ENCODE measurements at places on chromosomes 5 and 9.

- no peak for DNase-seq
Measured at GRCh38 chr5:108629779-108630528, 117.7 kb upstream of the FER start.

GRCh38 chr5:83494087-83494620, 22.6 kb downstream of the VCAN start:
- DNase-seq, result no peak

- DNase-seq, result peak; percentile 43
Measured at GRCh38 chr5:15995341-15996052, 184.1 kb downstream of the MARCHF11 start.

DNA sequence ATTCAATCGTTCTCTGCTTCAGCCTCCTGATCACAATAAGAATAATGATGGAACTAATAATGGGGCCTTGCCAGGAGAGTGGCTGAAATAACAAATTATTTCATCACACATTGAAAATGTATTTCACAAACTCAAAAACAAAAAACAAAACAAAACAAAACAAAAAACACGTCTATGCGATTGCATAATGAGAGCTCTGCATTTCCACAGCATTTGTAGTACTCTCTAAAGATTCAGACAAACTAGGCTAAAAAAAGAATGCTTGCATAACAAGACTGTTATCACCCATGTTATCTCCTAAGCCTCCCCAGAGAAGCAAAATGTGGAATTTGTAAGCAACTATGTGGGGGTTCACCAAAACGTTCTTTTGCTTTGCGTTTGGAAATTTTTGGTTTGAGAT, 48.1 kb downstream of the PRELID2 start:
- DNase-seq, result no peak

DNA sequence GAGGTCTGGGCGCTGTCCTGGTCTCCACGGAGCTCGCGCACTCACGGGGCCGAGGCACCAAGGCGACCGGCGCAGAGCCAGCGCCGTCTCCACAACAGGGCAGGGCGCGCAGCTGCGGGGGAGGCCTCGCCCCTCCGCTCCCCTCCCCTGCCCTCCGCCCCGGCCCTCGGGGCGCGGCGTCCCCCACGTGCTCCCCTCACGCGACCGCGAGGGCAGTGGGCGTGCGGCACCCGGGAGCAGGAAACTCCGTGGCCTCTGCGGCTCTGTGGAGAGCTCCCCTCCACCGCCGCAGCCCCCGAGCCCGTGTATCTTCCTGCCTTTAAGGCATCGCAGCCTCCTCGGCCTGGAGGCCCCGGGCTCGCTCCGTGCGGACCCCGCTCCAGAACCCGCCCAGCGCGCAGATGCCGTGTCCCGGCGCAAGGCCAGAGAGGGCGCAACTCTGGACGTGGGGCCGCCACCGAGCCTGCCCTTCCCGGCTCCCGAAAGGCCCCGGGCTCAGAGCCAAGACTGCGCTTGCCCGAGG, 708 bp upstream of the TUBB4B start:
- DNase-seq, result peak; percentile 61

DNA sequence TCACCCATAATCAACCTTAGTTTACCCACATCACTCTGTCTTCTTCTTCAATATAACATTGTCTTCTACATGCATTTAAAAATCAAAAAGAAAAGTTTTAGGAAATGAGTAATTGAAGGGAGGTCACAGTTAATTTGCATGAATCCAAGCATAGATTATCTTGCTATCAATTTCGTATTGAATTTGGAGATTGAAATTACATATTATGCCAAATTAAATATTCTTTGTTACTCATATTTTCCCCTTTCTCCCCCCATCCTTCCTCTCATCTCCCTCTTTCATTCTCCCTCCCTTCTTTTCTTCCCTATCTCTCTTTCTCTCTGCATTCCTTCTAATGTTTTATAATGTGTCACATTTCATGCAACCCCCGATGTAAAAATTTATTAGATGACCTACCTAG, 303.3 kb downstream of the FBXL7 start:
- no peak for DNase-seq

DNA sequence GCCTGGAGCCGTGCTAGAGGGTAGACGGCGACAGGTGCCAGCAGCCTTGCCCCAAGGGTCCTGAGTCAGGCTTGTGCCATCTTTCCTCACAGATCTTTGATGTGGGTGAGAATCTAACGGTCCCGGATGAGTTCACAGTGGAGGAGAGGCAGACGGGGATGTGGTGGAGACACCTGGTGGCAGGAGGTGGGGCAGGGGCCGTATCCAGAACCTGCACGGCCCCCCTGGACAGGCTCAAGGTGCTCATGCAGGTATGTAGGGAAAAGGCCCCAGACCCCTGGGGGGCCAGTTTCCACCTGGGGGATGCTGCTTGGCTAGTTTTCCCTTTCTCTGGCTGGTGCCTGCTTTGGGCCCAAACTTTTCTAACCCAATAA, 24.0 kb downstream of the PTGES2 start:
- DNase-seq, result no peak

DNA sequence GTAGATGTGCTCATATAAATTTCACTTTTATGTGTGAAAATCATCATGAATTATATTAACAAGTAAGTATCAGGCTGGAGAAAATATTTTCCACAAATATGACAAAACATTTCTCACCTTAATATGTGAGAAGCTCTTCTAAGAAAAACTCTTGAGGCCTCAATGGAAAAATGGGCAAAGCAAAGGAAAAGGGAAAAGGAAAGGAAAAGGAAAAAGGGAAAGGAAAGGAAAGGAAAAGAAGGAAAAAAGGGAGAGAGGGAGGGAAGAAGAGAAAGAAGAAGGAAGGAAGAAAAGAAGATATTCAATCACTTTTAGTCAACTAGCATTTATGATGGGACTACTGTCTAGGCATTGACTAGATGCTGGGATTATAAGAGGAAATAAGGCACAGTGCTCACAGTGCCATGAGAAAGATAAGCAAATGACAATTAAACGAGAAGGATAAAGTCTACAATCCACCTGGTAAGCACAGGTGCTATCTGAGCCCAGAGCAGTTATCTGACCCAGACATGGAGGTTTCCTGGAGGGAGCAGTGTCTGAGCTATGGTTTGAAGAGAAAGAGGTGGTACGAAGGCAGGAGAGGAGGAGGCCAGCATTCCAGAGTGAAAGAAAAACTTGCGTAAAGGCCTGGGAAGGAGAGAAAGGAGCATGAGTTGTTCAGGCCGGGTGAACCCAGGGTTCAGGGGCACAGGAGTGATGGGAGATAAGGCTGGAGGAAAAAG, 18.3 kb upstream of the ACSL6 start:
- DNase-seq, result no peak

DNA sequence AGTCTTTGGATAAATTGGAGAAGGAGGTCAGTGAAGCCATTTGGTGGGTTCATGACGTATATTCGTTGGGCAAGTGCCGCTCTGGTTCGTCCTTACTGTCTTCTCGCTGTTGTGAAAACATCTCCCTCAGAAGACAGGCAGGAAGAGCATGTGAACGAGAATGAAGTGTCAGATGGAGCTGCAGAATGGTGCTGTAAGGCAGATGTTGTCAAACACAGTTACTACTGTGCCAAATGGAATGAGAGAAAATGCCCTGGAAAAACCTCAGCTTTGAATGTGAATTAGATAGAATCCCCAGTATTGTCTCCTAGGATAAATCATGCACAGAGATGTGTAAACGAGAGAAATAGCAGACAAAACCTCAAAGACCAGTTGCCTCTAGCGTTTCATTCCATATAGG, 121.5 kb downstream of the CAMK4 start:
- DNase-seq, result no peak

GRCh38 chr9:77663754-77664153, 15.6 kb upstream of the GNA14 start:
- DNase-seq, result no peak

DNA sequence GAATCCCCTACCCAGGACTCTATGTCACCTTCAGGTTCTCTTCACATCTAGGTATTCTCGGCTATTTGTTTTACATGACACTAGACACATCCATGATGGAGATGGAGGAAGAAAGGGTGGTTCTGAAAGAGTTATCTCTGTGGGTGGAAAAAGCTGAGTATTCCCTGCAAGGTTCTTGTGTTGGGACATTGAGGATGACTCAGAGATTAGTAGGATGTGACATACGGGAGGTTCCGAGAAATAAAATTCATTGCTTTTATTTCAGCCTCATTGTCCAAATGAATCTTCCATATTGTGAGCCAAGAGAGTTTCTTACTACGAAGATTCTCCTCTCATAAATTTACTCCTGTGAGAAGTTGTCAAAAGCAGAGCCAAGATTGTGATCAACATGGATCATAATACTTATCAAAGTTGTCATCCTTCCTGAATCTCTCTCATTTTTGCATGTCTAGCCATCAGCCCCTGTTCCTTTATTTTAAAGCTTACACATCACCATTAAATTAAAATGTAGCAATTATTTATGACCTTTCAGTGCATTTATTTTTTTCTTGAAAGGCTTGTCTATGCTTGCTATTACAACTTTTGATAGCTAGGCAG, 370.0 kb downstream of the PSAT1 start:
- peak; percentile 5 for DNase-seq

DNA sequence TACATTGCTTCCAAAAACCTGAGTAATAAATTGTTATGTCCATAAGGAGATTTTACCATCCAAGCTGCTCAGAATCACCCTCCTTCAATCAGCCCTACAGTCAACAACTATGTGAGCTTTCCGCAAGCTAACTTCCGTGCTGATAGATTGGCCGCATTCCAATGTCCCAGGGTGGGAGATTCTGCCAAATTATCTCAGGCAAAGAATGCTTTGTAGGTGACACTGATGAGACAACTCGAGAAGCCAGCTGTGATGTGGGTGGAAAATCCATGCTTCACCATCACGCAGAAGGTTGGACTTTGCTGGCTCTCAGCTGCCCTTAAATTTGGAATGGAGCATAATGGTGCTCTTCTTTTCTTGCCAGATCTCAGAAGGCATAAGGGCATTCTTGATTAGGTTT, 44.9 kb upstream of the HCN1 start:
- no peak for DNase-seq

- no peak for DNase-seq
Measured at GRCh38 chr5:16733331-16734006, 116.7 kb upstream of the RETREG1 start.

DNA sequence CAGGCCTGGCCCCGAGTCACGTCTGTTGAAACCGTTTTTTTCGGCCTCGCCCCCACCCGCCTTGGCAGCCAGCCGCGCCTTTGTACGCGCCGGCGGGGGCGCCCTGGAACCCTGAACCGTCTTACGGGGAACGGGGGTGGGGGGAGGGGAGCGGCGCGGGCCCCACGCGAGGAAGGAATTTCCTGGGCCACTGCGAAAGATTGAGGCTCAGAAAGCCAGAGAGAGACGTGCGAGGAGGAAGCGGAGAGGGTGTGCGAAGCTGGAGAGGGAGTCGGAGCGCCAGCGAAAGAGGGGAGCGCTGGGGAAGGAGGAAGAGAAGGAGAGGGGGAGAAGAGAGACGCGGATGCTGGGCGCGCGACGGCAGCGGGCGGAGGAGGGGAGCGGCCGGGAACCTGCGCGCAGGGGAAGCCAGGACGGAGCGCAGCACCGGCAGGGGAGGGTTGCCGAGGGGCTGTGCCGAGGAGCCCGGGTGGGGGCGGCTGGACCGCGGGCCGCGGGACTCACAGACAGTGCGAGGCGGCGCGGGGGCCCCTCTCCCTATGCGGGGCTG, 4.6 kb upstream of the PRDM12 start:
- DNase-seq, result no peak

- no peak for DNase-seq
Measured at GRCh38 chr5:35877655-35878054, 21.0 kb downstream of the IL7R start.

- DNase-seq, result no peak
Measured at GRCh38 chr9:91035825-91036208, 234.2 kb downstream of the SYK start.
